Naive B cell (primary cell): ENCODE measurements at places on chromosomes 12 and 14. TPM values are rescaled to one million over a fixed set of nuclear protein-coding genes. Genes with fewer than 3 reads are reported as not detected.

Gene KCNC2
- not detected for polyA plus RNA-seq

GRCh38 chr14:65432361-65432948 lies 19.9 kb downstream of the FUT8 start:
- no peak for DNase-seq

GRCh38 chr12:124759841-124760503 lies 103.7 kb downstream of the SCARB1 start:
- DNase-seq, result no peak

DNA sequence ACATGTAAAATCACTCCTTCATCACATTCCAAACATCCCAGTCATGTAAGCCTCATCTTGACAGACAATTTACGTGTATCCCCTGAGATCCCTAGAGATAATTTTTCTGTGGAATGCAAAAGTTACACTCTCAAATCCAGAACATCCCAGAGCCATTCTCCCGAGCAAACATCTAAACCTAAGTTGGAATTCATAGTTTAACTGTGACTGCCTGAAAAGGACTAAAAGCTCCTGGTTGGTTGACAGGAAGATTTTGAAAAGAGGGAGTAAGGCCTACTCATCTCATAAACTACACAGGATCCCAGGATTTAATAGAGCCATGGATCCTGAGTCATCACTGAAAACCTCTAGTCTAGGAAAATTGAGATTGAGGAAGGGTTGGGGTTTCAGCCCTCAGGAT lies 123.6 kb downstream of the SCN8A start:
- no peak for DNase-seq

DNA sequence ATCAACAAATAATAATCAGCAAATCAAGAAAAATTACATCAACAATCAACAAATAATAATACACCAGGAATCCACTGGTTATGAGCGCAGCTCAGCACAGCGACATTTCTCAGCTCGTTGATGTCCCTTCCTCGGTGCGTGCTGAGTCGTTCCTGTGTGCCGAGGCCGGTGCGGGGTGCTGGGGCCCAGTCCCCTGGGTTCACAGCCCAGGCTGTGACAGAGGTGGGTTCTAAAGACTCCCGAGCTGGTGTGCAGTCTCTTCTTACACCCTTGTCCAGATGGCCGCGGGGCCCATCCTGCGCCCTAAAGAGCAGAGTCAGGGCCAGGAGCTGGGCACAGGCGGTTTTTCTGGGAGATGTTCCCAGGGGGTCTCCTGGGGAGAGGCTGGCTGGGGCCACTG lies 26.9 kb upstream of the TRAF3 start:
- DNase-seq, result no peak

DNA sequence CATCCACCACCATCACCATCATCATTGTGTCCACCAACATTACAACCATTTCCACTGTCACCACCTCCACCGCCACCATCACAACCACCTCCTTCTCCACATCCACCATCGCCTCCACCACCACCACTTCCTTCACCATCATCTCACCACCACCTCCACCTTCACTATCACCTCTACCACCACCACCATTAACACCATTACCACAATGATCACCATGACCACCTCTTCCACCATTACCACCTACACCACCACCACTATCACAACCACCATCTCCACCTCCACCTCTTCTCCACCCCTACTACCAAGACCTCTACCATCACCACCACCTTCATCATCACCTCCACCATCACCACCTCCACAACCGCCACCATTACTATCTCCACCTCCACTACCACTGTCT lies 16.4 kb downstream of the ISCU start:
- DNase-seq, result no peak

Gene HOXC10
- not detected for polyA plus RNA-seq

Gene DHRS2
- polyA plus RNA-seq, result not detected

DNA sequence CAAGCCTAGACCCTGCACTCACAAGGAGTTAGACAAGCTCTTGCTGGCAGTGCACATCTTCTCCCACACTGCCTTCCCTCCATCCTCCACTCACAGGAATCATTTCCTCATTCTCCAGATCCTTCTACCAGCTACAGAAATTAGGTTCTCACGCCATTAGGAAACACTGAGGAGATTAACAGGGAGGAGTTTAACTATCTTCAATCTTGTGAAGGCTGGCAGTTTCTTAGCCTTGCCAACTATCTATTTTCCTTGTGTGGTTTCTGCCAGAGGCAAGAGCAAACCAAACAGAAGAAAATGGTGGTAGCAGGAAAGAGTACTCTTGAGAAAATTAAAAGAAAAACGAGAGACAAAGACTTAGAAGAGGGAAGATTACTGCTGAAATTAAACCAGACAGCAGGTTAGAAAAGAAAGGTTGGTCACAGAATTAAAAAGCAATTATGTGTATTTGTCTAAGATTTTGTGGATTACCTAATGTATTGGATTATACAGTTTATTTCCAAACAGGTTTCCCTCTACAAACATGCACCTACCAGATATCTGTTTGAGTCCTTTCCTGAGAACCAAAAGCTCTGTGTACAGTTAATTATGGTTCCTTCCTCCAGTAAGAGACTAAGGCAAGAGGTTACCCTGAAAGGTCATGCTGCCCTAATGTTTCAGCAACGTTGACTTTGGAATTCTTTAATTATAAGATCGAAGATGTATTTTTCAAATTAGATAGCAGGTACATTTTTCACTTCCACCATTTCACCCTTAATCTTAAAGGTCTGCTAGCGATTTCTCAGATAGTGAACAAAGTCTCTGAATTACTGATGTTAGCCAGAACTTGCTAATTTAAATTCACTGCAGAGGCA lies 5.0 kb downstream of the RERG start:
- DNase-seq, result no peak

- DNase-seq, result no peak
These were observed 329.4 kb upstream of the TBX3 start for GRCh38 chr12:115013236-115013981.

DNA sequence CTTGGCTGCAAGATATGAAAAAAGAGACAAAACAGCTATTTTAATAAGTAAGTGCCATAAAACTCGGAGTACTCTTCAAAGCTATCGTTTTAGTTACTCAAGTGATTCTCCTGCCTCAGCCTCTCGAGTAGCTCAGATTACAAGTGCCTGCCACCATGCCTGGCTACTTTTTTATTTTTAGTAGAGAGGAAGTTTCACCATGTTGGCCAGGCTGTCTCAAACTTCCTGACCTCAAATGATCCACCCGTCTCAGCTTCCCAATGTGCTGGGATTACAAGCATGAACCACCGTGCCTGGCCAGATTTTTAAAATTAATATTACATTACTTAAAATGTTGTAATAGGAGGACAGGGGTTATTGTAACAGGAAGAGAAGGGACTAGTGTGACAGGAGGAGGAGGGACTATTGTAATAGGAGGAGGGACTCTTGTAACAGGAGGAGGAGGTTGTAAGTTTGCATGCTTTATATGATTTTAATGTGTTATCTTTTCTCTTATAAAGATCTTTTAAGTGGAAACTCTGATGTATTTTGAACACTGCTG lies 61.3 kb downstream of the KITLG start:
- DNase-seq, result no peak

DNA sequence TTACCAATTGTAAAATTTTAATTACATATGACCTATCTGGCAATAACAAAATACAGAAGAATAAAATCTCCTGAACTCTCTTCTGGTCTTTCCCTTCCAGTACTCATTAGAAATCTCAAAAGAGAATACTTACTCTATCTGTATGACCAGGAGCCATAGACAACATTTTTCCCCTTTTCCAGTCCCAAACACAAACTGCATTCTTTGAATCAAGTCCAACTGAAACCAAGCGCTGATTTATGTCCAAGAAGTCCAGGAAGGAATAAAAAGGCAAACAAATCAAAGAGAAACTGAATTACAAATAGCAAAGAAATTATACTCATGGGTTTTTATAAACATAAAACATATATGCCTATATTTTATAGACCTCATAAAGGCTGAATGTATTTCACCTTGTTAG lies 46.7 kb downstream of the EML5 start:
- no peak for DNase-seq

DNA sequence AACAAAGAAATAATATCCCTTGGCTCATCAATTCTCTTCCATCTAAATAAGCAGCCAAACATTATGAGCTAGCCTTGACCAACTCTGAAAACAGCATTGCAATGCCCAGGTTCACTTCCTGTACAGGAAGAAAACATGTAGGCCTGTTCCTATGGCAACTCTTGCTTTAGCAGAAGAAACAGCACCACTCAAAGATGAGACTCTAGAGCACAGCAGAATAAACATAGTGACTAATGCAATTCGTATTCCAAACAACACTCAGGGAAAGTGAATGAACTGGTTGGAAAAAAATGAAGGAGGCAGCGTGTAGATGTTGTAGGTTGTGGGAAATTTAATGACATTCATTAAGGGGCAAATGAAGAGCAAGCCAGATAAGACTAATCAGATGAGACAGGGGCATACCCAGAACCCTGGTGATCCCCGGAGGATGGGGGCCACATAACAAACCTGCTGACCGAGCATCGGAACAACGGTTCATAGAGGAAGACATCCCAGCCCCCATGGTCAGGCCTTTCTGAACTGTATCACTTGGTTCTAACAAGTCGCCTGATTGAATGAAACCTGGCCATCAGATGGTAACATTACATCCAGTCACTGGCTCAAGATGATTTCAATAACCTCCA lies 9.0 kb downstream of the ARHGDIB start:
- DNase-seq, result peak; percentile 71

- no peak for DNase-seq
These were observed at the start of gene DIO2 for GRCh38 chr14:80211153-80212022. DIO2 (minus strand) TSS chr14:80211504; CDS start chr14:80211472, 32 bp downstream.

DNA sequence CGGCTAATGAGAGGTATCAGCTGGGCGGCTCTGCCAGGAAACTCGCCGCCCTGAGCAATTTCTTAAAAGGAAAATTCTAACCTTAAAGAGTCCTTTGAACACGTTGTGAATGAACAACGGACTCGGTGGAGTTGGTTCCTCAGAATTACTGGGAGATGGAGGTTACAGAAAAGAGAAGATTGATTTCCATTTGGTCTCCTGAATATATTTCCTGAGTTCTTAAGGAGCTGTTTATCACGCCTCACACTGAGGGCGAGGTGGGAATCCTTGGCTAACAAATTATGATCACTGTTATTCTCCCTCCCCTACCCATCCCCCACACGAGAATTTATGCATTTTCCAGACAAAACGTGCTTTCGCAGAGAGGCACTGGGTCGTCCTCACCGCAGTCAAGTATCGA lies 194.5 kb upstream of the C14orf180 start:
- DNase-seq, result no peak

Gene LRFN5
- polyA plus RNA-seq, result not detected

GRCh38 chr12:50282721-50283228 lies 545 bp downstream of the LIMA1 start:
- no peak for DNase-seq
